ENCODE measurements at places on chromosomes 16 and 17.

- no peak for DNase-seq
Measured at GRCh38 chr16:66751053-66751302, 431 bp downstream of the DYNC1LI2 start.

DNA sequence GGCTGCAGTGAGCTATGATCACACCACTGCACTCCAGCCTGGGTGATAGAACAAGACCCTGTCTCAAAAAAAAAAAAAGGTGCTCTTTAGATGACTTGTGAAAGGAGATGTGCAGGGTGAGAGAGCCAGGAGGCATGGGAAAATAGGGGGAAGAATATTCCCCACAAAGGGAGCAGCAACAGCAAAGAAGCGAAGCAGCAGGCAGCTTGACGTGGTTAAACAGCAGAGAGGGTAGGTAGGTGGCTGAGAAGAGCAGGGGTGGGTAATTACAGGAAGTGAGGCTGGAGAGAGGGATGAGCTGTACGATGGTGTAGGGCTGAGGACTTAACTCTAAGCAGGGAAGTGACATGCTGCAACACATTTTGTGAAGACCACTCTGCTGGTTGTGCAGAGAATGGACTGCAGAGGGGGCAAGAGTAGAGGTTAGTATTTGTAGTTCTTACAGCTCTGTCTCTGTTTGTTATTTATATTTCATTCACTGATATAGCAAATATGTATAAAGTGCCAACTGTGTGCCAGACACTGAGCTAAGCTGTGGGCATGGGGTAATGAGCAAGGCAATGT lies 1.6 kb downstream of the HEATR3 start:
- no peak for DNase-seq

GRCh38 chr17:21039839-21040575 lies 2.8 kb downstream of the USP22 start:
- no peak for DNase-seq

DNA sequence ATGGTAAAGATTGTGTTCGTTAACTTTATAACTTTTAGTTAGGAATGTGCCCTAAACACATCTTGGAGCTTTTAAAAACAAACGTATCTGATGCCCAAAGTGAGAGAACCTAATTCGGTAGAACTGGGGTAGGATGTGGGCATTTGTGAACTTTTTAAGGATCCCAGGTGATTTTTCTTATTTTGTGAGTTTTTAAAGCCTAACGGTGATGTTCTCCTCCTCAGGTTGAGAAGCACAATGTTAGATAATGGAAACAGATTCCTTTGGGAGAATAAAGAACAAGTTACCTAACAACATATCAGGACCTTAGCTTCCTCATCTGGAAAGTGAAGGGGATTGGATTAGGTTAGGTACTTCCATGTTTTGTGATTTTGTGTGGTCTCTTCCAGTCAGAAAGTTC lies 687 bp downstream of the SAP30BP start:
- no peak for DNase-seq

GRCh38 chr17:55200904-55201303 lies 63.9 kb upstream of the HLF start:
- DNase-seq: no peak

- DNase-seq: no peak
Measured at GRCh38 chr16:79839466-79840341, 239.2 kb upstream of the MAF start.

DNA sequence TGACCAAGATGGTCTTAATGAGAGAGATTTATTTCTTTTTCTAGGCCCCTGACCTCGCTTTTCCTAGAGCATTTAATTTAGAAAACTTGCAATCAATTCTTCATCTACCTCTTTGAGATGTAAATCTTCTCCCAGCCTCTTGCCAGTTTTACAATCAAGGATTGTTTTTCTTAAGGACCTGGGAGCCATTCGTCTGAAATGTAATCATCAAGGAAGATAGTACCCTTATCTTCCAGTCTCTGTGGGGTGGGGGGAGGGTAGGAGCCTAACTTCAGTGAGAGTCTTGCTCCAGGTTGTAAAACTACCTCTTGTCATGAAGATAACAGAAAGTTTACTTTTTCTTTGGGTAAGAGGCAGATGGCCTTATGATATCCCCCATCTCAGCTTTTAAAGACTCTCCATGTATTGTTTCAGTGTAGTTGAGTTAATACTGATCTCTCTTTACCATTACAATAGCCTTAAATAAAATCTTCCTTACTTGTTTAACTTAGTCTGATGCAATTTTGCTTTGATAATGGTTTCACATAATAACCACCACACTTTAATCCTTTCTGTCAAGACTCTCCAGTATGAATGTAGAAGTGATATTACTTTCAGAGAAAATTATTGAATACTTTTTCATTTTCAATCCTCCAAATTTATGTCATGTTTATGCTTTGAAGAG lies 110.2 kb upstream of the CPHXL start:
- no peak for DNase-seq

All from stimulated activated CD4-positive, alpha-beta T cell treated with anti-CD3 and anti-CD28 coated beads, TNF-alpha, amount 100 ng/mL, for 48 hours (primary cell).